ENCODE measurements at places on chromosomes 2 and 18.

GRCh38 chr2:219684721-219685689 lies 57.6 kb downstream of the SLC4A3 start:
- DNase-seq, result peak; percentile 81

DNA sequence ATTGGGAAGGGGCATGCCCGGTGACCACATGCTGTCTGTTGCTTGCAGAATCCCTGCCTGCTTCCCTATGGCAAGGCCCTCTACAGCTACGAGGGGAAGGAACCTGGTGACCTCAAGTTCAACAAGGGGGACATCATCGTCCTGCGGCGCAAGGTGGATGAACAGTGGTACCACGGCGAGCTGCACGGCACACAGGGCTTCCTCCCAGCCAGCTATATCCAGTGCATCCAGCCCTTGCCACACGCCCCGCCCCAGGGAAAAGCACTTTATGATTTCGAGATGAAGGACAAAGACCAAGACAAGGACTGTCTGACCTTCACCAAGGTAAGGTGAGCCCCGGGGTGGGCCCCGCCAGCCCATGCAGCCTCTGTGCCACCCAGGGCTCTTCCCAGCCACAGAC lies 218.6 kb downstream of the SH3RF3 start:
- no peak for DNase-seq

DNA sequence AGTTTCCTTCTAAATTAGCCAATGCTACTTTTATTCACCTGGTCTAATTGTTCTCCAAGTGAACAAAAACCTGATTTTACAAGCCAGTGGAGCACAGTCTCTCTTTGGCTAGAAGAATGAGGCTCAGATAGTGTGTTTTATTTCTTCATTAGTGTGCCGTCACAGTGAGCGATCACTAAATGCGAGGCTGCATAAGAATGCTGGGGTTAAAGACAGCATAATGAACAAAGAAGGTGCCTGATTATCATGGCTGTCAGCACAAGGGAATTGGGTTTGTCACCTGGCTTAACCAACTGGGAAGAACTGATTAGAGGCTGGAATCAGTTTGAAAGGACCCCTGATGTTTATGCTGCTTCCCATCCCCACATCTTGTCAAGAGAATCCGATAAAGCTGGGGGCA lies 76.4 kb downstream of the EPHA4 start:
- DNase-seq, result no peak

DNA sequence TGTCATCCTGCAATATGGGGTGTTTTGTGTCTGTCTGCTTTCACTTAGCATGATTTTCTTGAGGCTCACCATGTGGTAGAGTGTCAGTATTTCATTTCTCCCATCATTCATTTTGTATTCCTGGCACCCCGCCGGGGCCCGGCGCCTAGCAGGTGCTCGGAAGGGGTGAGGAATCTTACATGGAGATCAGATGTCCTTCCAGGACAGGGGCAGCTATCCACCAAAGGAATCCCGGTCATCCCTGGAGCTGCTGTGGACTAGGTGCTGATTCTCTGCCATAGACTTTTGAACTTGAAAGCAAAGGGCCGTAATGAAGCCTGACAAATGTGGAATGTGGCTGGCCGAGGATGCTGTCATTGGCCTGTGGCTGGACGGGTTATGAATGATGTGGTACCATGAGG lies 2.4 kb downstream of the PRELID3A start:
- DNase-seq, result no peak

DNA sequence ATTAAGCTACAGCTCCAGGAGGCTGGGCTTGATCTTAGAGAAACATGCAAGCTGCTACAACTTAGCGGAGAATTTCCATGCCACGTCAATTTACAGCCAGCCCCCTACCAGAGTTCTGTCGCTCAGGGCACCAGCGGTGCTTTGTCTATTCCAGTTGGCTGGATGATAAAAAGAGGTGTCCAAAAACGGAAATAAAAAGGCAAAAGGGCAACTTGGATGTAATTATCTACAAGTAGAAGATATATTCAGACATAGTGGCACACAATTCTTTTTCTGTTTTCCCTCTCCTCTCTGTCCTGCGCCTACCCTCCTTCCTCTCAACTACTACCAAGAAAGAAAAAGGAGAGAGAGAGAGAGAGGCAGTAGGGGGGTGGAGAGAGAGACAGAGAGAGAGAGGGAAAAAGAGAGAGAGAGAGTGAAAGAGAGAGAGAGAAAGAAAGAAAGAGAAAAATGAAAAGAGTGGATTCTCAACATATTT lies 363 bp upstream of the RFTN2 start:
- DNase-seq, result no peak

GRCh38 chr2:37625796-37626571 lies 45.5 kb downstream of the CDC42EP3 start:
- DNase-seq, result peak; percentile 81

GRCh38 chr2:112623913-112624777 lies 21.6 kb upstream of the SLC20A1 start:
- DNase-seq, result peak; percentile 88
